Fibroblast of lung (primary cell): ENCODE measurements at places on chromosomes 3 and 15. TPM values are rescaled to one million over a fixed set of nuclear protein-coding genes. Genes with fewer than 3 reads are reported as not detected.

DNA sequence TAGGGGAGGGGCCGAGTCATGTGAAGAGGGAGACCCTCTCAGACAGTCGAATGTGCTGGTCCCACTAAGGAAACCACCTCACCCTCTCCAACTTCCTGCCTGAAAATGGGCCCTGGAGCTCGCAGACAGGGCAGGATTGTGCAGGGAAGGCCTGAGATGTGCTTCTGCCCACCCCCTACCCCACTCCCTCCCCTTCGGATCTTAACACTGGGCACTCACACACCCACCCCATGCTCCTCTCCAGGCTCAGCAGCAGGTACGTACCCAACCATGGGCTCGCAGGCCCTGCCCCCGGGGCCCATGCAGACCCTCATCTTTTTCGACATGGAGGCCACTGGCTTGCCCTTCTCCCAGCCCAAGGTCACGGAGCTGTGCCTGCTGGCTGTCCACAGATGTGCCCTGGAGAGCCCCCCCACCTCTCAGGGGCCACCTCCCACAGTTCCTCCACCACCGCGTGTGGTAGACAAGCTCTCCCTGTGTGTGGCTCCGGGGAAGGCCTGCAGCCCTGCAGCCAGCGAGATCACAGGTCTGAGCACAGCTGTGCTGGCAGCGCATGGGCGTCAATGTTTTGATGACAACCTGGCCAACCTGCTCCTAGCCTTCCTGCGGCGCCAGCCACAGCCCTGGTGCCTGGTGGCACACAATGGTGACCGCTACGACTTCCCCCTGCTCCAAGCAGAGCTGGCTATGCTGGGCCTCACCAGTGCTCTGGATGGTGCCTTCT, 20.0 kb downstream of the ATRIP start:
- no peak for DNase-seq

- DNase-seq = peak; percentile 64
Measured at GRCh38 chr3:38805765-38806386, 10.1 kb downstream of the SCN10A start.

DNA sequence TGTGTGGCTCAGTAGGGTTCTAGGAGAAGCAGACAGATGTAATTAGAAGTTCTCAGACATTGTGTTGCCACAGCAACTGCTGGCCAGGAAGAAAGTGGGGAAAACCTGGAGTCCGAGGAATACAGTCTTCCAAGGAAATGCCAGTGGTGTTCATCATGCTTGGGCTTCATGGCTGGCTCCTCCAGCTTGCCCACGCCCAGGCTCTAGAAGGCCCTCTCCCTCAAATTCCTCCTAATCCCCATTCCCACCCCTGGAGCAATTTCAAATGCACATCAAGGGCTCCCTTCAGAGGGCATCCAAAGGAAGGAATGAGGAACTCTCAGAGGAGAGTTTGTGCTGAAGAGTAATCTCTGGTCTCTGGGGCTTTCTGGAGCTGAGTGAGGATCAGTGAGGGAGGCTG, 21.9 kb downstream of the FSTL1 start:
- DNase-seq = peak; percentile 81

DNA sequence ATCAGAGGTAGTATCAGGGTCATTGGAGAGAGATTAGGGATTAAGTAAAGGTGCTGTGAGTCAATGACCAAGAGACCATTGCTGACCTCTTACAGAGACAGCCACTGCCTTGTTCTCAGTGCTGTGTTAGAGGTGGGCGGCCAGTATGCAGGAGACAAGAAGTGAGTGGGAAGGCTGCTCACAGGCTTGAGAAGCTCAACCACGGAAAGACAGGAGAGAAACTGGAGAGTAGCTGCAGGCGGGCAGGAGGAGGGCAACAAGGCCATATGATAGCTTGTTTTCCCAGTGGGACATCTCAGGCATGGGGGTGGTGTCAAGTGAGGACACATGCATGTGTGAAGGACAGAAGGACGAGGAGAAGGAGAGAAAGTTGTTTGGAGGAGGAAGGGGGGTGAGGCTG, 237.3 kb downstream of the PDCD6IP start:
- no peak for DNase-seq

- no peak for DNase-seq
Measured at GRCh38 chr15:71713191-71713809, 97.1 kb upstream of the NR2E3 start.

DNA sequence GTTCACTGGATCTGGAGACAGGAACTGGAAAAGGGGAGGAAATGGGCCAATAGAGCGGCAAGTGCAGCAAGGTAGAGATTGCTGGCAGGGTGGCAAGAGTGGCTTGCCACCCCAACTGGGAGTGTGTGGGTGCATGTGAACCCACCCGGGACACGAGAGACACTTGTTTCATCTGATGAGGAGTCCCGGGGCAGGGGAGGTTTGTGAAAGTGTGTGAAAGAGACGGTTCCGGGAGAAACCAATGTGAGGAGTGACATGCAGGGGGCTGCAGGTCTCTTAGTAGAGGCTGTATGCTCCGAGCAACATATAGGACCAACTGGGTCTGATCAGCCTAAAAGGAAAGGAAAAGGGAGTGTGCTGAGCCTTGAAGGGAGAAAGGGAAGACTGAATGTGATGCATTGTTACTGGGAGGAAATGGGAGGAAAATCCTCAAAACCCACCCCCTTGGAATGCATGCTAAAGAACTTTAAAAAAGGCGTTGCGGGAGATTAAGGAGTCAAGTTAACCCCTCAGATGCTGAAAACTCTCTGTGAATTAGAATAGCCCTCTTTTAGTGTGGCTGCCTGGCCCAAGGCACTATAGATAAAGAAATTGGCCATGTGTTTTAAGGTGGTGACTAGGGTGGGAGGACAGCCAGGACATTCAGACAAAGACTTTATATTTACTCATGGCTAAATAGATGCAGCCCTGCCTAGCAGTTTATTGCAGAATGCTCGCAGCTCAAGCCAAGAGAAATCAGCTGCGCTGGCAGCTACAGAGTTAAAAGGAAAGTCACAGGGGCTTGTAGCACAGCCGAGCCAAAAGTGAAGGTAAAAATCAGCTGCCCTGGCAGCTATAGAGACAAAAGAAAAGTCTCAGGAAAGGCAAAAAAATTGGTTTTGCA, 9.1 kb upstream of the SLC9C1 start:
- peak; percentile 22 for DNase-seq

Gene SUCNR1
- under 0.01 TPM in 2 replicates for total RNA-seq

Gene GOLGA6L4
- total RNA-seq = 1.5 TPM in 2 replicates
